B cell (primary cell): ENCODE measurements at places on chromosomes 4 and X.

- no peak for DNase-seq
Observed at GRCh38 chr4:13829457-13829856, 201.9 kb upstream of the BOD1L1 start.

GRCh38 chrX:150574559-150575418 lies 6.4 kb downstream of the MTM1 start:
- DNase-seq: peak; percentile 19

- no peak for DNase-seq
Observed at GRCh38 chr4:67020438-67020797, 524.9 kb downstream of the CENPC start.

GRCh38 chr4:128859887-128860677 lies 50.6 kb downstream of the JADE1 start:
- DNase-seq: no peak

DNA sequence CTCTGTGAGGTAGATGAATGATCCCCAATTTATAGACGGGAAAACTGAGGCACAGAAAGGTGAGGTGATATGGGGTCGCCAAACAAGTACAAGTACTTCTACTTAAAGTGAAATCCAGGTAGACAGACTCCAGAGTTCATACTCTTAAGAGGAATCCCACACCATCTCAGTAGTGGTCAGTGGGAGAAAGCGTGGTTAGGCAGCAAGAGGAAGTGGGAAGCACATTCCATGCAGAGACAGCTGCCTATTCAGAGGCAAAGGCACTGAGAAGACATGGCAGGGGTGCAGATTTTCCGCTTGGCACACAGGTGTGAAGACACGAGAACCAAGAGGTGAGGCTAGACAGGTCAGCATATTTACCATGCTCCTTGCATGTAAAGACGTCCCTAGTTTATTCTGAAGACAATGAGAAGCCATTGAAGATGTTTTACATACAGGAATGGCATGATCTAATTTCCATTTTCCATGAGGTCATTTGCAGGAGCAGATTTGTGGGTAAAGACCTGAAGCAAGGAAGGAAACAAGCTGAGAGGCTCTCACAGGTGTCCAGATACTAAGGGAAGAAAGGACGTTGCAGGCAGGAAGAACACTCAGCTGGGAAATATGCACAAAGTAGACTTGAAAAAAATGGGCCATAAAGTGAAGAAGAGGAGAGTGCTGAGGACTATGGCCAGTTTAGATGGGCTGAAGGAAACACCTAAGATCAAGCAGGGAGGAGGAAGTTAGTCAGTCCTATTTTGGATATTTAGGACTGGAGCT lies 17.3 kb upstream of the CLNK start:
- DNase-seq: no peak

GRCh38 chr4:82930848-82931755 lies 30.6 kb downstream of the THAP9 start:
- no peak for DNase-seq

DNA sequence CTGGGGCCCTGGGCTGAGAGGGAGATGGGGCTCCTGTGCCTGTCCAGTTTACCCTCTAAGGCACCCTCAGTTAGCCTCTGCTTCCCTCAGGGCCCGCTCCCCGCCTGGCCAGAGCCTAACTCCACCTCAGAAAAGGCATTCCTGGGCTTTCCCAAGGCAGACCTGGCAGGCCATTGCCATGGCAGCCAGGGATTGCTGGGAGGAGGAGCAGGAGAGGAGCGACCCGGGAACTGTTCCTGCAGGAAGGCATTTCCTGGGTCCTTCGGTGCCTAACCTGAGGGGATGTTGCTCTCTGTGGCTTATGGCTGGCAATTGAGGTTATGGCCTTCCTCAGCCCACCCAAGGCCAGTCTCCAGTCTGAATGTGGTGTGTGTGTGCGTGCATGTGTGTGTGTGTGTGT lies 131.3 kb downstream of the PJA1 start:
- DNase-seq: no peak

GRCh38 chr4:138952411-138952810 lies 63.2 kb upstream of the NOCT start:
- DNase-seq: no peak

DNA sequence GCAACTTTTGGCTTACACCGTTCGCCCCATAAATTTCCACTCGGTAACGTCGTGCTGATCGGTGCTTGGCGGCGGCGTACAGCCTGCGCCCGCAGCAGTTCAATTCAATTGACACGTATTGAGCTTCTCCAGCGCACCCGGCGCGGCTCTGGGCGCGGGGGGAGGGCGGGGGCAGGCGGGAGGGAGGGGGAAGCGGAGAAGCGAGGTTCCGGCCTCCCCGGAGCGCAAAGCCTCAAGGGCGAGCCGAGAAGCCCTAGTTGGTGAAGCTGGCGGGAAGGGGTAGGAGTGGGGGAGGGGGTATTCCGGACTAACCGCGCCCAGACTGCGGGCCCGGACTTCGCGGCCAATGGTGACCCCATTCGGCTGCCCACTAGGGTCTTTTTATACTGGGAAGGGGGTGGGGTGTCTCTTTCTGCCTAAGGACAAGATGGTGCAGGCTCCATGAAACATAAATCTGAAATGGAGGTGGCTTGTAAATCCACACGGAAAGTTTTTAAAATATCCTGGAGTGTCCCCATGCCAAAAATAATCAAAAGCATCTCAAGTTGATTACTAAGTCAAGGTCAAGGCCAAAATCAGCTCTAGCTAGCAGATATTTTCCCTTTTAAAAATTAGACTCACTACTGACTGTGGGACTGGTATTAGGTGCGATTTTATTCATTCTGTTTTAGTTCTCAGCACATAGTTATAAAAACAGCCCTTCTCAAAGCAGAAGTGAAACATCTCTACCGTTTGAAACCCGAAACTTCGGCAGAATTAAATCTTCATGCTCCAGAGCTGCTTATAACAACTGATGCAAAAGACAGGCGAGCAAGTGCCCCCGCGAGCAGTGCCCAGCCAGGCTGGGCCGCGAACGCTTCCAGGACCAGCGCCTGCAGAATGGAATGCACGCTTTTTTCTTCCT lies 1.5 kb upstream of the BCOR start:
- peak; percentile 79 for DNase-seq

- DNase-seq: no peak
Observed at GRCh38 chrX:153412746-153413720, 1.8 kb downstream of the ZFP92 start.

- peak; percentile 82 for DNase-seq
Observed at GRCh38 chr4:85498068-85498733, 23.3 kb downstream of the ARHGAP24 start.

- no peak for DNase-seq
Observed at GRCh38 chrX:66163447-66163846, 600 bp upstream of the HEPH start.

DNA sequence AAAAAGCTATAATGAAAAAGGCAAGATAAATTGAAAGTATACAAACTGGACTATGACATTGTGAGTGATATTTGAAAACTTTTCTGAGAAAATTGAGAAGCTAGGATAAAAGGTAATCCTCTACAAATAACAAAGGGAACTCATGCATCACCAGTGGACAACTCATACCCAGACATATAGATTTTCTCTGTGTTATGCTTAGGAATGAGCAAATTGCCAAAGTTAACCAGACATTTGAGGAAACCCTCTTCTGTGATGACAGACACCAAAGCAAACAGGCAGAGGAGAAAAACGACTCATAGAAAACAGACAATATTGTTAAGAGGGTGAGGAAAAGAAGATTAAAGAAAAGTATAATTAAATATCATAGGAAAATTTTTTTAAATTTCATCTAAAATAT lies 186.5 kb downstream of the MAB21L2 start:
- DNase-seq: no peak

- no peak for DNase-seq
Observed at GRCh38 chr4:121738780-121739535, 26.0 kb downstream of the SMIM43 start.

- DNase-seq: no peak
Observed at GRCh38 chr4:129926936-129927335, 831.0 kb downstream of the C4orf33 start.

- no peak for DNase-seq
Observed at GRCh38 chr4:10569491-10569890, 112.3 kb upstream of the ZNF518B start.

DNA sequence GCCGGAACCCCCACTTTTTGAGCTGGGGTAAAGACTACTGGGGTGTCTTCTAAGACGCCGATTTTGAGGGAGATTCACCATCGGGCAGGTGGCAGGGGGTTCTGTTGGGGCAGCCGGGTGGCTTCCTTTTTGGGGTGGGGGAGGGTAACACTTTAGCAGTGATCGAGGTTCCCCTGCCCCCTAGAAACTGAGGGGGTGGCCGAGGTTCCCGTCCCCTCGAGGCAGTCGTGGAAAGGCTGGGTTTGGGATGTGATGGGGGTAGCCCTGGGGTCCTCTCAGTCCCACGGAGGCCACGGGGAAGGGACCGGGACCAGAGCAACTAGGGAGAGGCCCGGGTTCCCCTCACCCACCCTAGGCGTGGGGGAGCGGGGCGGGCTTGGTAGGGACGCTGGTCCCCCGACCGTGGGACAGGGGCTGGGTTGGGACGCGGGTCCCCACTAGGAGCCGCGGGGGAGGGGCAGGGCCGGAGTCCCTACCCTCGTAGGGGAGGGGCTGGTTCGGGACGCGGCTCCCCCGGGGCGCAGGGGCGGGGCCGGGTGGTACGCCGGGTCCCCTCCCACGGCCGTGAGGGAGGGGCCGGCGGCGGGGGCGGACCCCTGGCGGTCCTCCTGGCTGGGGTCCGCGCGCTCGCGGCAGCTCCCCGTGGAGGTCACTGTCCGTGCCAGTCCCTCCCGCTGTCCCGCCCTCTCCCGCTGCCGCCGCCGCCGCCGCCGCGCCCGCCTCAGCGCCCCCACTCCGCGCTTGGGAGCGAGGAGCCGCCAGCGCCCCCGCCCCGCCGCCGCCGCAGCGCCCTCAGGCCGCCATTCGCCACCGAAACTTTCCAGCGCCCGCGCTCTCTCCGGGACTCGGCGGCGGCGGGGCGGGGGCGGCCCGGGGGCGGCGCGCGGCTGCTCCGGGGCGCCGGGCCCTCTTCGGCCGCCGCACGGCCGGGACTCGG lies at the start of gene TBL1X:
TSS of gene TBL1X (plus strand) at position 624 of the 937 bp plus-strand sequence. CDS start 188,529 bp downstream, outside the sequence.
- peak; percentile 65 for DNase-seq

DNA sequence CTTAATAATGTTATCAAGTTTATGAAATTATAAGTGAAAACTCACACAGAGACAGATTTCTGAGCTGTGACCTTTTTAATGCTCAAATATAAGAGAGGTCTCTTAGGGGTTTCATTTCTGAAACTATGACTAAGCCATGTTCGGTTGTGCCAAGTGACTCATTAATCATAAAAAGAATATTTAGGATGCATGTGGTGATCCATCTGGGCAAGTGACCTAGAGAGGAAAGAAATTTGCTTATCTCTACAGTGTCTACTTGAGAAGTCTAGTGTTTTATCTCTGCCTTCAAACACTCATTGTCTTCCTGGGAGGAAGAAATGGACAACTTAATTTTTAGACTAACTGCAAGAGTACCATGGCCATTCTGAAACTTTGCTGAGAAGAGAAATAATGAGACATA lies 545.3 kb upstream of the GRID2 start:
- no peak for DNase-seq

- DNase-seq: no peak
Observed at GRCh38 chr4:40055511-40055862, 1.2 kb upstream of the N4BP2 start.

- DNase-seq: no peak
Observed at GRCh38 chr4:151169223-151169622, 69.8 kb downstream of the RPS3A start.

DNA sequence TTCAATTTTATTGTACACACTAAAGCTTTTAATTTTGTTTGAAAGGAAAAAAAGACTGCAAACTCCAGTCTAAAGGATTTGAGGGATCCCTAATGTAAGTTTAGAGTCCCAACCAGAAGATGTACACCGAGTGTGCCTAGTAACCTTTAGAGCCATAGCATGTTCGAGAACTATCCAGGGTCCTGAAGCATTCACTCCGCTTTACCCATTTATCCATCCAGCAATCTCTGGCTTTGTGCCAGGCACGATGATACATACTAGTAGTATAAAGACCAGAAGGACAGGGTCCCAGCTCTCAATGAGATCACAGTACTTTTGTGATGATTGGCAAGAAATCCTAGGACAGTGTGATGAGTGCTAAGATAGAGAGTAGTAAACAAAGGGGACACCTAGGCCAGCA lies 168.7 kb downstream of the STK32B start:
- no peak for DNase-seq

DNA sequence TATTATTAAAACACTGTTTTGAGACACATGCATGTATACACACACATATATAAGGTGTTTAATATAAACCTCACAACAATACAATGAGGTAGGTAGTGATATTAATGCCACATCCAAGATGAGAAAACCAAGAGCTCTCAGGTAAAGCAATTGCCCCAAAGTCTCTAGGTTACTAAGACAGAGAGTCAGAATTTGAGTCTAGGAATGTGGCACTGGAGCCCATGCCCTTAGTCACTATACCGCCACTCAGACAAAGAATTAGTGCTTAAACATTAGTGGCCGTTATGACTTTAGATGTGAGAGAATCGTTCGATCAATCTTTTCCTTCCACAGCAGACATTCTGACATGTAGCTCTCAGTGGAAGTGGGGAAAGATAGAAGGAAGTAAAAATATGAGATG lies 108.2 kb upstream of the ACSL4 start:
- no peak for DNase-seq

DNA sequence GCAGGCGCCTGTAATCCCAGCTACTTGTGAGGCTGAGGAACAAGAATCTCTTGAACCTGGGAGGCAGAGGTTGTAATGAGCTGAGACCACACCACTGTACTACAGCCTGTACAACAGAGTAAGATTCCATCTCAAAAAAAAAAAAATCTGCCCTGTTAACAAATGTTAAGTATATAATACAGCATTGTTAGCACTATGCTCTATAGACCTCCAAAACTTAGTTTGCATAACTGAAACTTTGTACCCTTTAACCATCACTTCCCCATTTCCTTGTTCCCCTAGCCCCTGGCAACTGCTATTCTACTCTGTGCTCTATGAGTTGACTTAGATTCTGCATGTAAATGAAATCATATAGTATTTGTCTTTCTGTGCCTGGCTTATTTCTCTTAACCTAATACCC lies 76.7 kb downstream of the TAB3 start:
- DNase-seq: peak; percentile 35

GRCh38 chr4:40621592-40622512 lies 7.8 kb downstream of the RBM47 start:
- DNase-seq: peak; percentile 75
